ENCODE measurements at places on chromosomes 4 and X.

DNA sequence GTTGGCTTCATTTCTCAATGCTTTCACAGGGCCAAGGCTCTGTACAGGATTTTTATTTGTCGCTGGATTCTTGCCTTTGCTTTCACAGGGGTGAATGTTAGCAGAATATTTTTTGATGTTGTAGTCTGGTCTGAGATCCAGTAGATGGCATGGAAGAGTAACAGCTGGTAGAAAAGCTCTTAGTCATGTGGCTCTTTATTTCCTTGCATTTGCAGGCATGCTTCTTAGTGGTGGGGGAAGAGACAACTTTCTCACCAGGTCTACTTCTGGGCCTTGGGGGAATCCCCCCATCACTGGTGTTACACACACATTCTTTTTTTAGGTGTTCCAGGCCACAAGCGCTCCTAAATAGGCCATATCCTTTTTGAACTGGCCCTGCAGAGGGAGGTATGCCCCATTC is 58.2 kb upstream of the DKK2 start:
- DNase-seq, result no peak

DNA sequence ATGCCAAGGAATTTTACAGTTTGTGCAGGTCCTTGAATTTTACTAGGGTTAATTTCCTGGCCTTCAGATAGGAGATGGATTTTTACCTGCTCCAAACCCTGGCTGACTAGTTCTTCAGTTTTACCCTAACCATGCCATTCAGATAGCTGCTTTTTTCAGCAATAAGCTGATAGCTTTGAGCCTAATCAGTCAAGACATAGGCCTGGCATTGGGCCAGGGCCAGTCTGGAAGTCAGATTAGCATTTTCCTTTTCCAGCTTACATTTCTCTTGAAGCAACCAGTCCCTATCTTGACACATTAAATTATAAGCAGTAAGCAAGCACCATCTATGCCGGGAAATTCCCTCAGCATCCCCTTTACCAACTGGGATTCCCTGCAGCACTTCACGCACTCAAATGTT is 177.1 kb downstream of the ADGRA3 start:
- no peak for DNase-seq

- no peak for DNase-seq
Measured at GRCh38 chr4:126427853-126428252, 1113.1 kb downstream of the FAT4 start.

DNA sequence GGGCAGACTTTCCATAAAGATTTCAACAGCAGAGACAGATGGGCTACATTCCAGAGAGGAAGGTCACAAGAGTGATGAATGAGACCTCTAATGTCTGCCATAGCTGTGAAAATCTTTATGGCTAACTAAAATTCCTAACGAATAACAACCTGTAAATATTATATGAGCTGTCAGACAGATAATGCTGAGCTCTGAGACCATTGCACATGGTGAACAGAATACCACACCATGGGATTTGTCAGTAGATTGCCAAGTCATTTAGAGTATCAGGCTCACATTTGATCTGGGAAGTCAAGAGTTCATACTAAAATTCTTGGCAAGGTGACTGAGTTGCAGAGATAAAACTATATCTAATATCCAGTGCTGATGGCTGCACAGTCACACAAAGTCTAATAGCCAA is 259.2 kb upstream of the FTHL17 start:
- DNase-seq, result no peak

- no peak for DNase-seq
Measured at GRCh38 chr4:87026800-87027495, 92.1 kb downstream of the AFF1 start.

- no peak for DNase-seq
Measured at GRCh38 chr4:85565761-85566480, 91.0 kb downstream of the ARHGAP24 start.

DNA sequence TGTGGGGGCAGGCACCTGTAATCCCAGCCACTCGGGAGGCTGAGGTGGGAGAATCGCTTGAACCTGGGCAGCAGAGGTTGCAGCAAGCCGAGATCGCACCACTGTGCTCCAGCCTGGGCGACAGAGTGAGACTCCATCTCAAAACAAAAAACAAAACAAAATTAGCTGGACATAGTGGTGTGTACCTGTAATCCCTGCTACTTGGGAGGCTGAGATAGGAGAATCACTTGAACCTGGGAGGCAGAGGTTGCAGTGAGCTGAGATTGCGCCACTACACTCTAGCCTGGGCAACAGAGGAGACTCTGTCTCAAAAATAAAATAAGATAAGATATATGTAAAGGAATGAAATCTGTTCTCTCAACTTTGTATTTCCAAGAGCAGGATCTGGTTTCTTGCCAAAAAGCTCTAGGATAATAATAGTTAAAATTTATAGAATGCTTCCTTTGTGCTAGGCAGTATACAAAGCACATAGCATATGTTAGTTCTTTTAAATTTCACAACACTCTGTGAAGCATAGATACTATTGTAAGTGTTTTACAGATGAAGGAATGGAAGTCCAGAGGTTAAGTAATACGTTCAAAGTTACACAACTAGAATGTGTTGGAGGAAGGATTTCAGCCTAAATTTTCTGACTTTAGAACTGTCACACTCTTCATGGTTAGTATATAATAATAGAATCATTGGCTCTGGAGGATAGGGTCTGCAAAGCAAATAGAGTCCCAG is 10.3 kb downstream of the MRPL1 start:
- no peak for DNase-seq

DNA sequence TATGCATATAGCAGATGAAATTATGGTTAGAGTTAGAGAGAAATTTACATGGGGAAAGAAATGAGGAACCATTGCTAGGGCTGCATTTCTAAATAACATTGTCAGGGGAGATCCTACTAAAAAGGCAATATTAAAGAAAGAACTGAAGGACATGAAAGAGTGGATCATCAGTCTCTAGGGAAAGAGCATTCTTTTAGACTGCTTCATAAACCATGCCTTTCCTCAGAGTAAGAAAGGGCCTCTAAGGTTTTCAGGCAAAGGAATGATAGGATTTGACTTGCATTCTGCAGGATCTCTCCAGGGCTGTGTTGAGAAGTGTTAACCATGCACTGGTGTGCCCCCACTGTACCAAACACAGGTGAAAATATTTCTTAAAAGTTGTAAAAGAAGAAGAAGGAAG is 385.4 kb upstream of the MAD2L1 start:
- no peak for DNase-seq

- no peak for DNase-seq
Measured at GRCh38 chr4:37794056-37794455, 32.4 kb upstream of the PGM2 start.

Data from activated T-helper 9 cell treated with anti-CD3 and anti-CD28 coated beads, Interleukin-2, amount 50 U/mL, for 16 hours (primary cell).